LHCN-M2 (cell line): ENCODE measurements at places on chromosomes 2 and 18. TPM values are rescaled to one million over a fixed set of nuclear protein-coding genes. Genes with fewer than 3 reads are reported as not detected.

LYPD6 gene
- total RNA-seq, result 14.0 and 16.6 TPM in 2 replicates

NOSTRIN gene
- not detected in 2 replicates for total RNA-seq

CHAC2 gene
- total RNA-seq, result 14.2 and 20.1 TPM in 2 replicates

PLA2R1 gene
- total RNA-seq, result 5.3 and 7.1 TPM in 2 replicates

STON1 gene
- 3.4 and 5.0 TPM in 2 replicates for total RNA-seq

HOXD11 gene
- not detected in 2 replicates for total RNA-seq

AGPS gene
- total RNA-seq, result 48.6 and 49.8 TPM in 2 replicates

THSD7B gene
- not detected in 2 replicates for total RNA-seq

DNA sequence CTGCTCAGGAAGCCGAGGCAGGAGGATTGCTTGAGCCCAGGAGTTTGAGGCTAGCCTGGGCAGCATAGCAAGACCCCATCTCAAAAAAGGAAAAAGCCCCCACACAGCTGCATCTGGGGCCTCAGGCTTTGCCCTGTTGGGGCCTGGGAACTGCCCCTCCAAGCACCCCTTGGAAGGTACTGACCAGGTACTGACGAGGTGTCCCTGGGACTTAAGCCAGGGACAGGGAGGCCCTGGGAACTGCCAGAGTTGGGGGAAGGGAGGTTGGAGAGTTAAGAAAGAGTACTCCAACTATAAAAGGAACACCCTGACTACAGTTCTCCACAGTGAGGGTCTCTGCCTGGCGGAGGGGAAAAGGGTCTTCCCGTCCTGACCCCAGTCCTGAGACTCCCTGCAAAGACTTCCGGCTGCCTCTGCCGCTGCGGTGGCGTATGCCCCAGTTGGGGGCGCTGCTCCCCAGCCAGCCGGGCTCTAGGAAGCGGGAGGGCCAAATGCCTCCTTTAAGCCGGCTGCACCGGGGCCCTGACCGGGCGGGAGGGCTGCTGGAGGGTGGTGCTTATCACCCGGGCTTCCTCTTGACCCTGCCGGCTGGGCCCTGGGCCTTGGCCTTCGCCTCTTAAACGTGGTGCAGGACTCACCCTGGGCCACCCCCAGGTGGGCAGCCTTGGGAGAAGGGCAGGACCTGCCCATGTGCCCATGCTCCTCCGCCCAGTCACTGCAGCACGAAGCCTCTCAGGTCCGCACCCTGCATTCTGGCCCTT, 12.8 kb downstream of the SLC30A3 start:
- peak; percentile 18 for DNase-seq

DNA sequence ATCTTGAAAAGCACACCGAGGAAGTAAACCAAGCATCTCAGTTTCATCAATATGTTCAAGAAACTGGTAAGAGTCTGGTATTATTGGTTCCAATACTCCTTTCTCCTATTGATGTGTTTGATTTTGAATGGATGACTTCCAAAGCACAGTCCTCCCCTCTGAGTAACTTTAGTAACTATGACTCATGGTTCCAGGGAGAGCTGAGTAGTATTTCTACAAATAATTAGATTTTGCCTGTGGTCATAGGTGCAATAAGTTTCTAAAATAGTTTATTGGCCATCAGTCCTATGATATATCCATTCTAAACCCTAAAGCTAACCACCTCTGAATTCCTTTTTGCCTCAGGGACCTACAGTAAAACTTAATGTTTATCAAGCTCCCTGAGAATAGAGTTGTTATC, 352.4 kb downstream of the XIRP2 start:
- no peak for DNase-seq

GRCh38 chr18:74745633-74746403, 148.1 kb downstream of the ZNF407 start:
- peak; percentile 77 for DNase-seq

DNA sequence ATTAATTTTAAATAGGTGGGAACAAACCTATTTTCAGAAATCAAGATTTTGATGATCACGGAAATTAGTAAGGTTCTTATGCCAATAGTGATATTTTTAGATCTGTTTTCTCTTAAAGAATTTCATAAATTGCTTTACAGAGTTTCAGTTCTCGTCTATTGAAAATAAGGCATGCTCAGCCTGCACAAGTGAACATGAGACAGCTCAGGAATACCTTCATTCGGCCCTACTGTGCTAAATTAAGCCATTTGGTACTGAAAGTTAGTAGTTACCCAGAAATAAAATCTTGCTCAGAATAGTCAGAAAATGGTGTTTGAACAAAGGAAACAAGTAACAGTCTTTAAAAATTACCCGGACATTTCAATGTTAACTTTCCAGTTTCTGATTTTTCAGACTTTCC, 60.4 kb downstream of the DLGAP1 start:
- DNase-seq, result no peak

DNA sequence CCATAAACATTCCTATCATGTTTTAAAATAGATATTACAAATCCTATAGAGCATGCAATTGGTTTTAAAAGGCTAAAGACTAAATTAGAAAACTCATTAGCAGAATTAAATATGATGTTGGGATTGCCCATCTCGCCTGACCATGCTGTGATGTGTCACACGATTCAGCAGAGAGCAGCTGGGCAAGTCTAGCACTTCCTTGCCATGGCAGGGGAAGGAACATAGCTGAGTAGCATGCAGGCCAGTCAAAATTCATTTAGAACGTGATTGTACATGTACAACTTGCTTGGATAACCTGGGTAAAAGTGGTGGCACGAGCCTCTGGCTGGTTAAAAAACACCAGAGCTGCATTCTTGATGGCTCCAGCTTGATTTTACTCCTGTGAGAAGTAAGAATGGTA, 81.3 kb downstream of the SCN3A start:
- peak; percentile 5 for DNase-seq

- DNase-seq, result no peak
Measured at GRCh38 chr2:181025004-181025403, 44.6 kb downstream of the UBE2E3 start.

DNA sequence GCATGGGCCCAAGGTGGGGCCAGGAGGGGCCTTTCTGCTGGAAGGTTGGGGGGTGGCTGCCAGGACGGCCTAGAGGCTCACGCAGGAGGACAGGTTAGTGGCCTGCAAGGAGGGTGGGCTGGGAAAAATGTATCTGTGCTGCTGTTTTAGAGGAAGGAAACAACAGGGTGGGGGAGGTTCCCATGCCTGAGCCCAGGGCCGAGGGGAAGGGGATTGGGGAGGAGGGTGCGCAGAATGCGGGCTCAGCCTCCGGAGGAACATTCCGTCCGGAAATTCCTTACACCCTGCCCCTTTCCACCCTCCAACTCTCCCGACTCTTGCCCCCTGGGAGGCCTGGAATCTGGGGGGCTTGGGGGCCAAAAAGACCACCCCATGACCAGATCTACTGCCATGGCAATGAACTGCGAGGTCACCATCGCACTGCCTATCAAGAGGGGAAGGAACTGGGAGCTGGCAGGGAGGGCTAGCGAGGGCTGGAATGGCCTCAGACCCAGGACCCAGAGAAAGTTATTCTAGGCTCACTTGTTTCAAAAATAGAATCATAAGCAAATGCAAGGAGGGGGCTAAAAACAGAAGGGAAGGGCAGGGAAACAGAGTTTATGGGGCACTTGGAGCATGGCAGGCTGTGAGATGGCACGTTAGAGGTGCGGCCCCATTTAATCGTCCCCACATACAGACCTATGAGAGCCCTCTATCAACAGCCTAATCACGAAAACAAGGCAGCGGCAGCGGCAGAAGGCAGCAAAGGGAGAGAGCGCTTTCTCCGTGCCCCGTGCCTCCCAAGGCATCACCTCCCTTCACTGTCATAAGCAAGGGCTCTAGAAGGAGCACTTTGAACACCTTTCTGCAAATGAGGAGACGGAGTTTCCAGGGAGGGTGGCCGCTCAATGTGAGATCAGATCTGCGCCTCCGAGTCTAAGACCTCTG, 90.4 kb downstream of the TNS1 start:
- no peak for DNase-seq

DNA sequence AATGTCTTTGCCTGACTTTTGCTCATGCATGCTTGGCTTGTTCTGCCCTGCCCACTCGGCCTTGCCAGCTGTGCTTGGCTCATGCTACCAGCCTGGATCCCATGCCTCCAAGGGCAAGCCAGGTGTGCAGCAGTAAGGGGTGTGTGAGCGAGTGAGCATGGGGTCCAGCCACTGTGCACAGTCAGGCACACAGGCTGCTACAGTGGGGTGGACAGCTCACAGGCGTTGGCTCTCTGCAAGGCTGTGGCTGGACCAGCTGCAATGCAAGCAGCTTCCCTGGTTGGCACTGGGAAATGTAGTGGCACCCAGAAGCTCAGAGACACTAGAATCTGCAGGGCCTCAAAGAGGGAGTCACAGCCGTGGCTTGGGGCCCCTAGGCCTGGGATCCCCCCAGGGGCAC, 529.7 kb downstream of the DSC3 start:
- no peak for DNase-seq

DNA sequence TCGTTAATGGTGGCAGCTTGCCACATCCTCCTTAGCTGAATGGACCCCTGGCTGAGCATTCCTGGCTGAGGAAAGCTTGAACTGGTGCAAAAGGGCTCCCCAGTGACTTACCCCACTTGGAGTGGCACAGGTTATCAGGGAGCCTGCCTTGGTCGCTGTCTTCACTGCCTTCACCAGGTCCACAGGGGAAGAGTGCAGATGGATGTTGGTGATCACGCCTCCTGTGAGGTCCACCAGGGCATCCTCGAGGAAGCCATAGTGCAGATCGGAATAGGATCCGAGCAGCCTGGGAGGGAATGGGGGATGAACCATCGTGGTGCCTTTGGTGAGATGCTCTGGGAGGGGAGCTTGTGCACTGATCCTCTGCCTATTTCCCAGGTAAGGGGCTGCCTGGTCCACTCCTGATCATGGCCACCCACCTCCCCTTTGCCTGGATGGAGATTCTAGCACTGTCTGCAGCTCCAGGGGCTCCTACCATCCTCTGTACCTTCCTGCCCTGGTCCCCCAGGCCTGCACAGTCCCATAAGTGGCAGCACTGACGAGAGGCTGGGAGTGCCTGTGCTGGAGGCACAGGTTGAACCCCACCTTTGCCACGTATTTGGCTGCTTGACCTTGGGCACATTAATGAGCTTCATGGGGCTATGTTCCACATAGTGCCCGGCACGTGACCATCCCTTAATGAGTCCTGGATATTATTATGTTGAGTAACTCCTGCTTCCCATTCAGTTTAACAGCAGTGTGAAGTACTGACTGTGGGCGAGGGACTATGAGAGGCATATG, 43.0 kb downstream of the CAPN13 start:
- no peak for DNase-seq

- DNase-seq, result no peak
Measured at GRCh38 chr2:53755121-53755520, 12.5 kb upstream of the CHAC2 start.

DNA sequence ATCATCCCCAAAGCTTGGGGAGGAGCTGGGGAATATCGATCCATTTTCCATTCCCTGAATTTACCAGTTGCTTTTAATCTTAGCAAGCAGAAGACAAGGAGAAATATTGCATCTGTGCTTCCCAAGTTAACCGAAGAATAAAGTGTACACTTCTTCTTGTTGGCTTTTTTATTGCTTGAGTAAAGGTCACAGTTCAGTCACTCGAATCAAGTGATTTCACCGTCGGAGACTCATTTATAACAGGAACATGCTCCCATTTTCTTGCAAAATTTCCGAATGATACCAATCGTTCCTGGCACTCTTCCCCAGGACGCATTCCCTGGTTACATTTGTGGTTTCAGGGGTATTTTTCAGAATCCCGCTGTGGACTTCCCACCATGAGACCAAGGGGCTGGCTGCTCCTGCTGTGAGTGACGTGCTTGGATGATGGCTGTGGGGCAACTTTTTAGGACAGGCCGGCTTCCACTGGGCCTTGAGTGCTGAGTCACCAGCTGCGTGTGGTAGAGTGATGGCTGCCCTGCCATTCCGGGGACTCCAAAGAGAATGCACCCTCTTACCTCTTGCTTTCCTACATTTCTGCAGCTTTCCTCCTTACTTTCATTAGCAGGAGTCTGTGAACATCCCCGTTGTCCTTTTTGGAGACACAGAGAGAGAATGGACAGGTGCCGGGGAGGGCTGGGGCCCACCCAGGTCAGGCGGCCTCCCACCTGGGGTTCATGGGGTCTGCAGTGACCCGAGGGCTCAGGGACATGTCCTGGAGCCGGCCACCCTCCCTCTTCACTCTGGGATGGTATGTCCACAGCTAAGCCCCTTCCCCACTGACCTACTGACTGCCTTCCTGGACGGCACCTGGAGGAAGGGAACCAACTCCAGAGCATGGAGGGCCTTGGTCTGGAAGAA, 60.7 kb upstream of the HDAC4 start:
- DNase-seq, result no peak

- DNase-seq, result no peak
Measured at GRCh38 chr18:62201870-62202269, 14.8 kb downstream of the RELCH start.

GRCh38 chr2:177165061-177165583, 47.5 kb upstream of the HNRNPA3 start:
- DNase-seq, result peak; percentile 63

DNA sequence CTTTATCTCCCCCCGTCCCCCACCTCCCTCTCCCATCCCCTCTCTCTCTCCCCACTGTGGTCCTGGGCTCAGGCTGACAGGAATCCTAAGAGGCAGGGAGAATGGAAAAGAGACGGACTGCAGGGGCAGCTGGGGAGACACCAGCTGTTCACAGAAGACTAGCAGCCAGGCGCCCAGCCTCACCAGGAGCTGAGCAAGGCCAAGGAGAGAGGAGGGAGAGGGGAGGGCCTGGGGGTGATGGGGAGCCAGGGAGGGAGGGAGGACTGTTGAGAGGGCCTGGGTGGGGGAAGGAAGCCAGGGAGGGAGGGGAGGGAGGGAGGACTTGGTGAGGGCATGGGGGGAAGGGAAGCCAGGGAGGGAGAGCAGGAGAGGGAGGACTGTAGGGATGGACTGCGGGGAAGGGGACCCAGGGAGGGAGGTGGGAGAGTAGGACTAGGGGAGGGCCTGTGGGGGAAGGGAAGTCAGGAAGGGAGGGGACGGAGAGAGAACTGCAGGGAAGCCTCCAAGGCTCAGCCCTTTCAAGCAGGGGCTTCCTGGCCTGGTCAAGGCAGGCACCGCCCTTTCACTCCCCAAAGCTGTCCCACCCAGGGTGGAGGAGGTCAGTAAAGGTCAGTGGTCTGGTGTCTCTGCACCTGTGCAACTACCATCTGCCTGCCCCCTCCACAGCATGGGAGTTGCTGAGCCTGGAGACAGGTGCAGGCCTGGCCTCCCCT, 517.7 kb upstream of the MYT1L start:
- no peak for DNase-seq
